Left ventricle myocardium inferior (tissue), 1 donor: ENCODE measurements at places on chromosomes 7 and 10.

DNA sequence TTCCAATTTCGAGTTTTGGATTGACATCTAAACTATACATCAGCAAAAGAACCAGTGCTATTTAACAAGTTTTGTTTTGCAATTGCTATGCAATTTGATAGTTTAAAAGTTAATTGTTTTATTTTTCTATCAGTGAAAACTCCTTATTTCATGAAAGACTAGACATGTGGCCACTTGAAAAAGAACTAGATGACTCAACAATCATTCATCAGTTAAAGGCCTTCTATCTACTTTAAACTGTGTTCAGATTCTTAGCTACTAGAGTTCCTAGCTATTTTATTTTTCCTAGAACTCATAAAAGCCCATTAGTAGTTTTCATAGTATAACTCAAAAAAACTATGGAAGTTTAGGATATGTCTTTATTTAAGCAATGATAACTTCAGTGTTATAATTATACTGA lies 104.6 kb upstream of the LSM8 start:
- no peak for DNase-seq

DNA sequence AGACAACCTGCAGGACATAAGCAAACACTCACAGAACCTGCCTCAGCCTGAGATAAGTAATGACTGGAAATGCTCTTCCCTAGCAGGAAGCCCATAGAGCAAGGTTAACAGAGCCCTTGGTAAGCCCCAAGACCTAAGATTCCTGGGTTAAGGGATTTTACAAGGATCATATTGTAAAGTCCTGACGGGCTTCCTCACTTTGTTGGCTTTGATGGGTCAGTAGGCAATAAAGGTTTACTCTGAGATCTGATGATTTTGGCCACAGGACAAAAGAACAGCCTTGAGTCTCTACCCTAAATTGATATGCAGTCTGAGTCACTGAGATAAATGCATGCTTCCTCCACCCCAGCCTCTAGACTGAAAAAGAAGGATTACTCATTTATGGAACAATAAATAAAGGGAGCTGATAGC lies 270.8 kb downstream of the HTR7 start:
- DNase-seq = no peak

GRCh38 chr10:79436066-79436849 lies 9.2 kb downstream of the ZCCHC24 start:
- no peak for DNase-seq

DNA sequence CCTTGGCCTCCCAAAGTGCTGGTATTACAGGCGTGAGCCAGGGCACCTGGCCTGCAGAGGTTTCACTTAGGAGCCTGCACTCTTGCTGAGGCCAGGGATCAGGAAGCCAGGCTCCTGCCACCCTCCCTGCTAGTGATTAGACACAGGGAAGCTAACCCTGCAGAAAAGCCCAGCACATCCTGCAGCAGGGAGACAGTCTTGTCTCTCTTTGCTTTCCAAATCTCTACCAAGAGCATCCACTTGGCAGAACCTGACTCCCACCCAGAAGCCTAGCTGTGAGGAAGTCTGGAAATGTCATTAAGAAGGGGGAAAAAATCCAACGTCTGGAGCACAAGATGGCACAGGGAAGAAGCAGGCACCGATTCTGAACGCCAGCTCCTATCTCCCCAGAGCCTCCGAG lies 8.0 kb upstream of the FAM171A1 start:
- no peak for DNase-seq

DNA sequence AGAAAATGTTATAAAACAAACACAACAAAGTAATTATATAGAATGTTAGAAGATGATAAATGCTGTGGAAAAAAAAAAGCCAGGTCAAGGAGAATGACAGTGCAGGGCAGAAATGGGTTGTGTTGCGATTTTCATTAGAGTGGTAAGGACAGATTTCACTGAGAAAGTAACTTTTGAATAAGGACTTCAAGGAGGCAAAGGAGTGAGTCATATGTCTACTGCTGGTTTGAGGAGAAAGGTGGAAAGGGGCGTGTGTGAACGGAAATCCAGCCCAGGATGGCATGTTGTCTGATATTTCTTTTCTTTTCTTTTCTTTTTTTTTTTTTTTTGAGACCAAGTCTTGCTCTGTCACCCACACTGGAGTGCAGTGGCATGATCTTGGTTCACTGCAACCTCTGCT lies 12.3 kb upstream of the DLD start:
- DNase-seq = no peak

- no peak for DNase-seq
These were observed 179.2 kb upstream of the BET1 start for GRCh38 chr7:94183289-94183749.

DNA sequence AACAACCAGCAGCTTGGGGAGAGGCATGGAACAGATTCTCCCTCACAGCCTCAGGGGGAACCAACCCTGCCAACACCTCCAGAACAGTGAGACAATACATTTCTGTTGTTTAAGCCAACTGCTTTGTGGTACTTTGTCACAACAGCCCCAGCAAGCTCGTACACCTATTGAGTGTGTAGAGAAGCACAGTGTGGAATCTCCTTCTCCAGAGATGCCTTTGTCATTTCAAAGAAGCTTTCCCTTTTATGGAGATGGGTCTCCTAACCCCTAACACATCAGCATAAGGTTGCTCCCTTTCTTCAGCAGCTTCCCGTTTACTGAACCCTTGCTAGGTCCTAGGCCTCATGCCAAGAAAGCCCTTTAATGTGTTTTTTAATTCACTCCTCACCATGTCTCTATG lies 60.7 kb upstream of the AGK start:
- no peak for DNase-seq

- DNase-seq = no peak
These were observed 37.7 kb downstream of the ASB13 start for GRCh38 chr10:5628451-5629302.

GRCh38 chr7:11120675-11121220 lies 147.1 kb downstream of the PHF14 start:
- DNase-seq = no peak

GRCh38 chr10:52818019-52818418 lies 45.4 kb upstream of the MBL2 start:
- no peak for DNase-seq

- DNase-seq = no peak
These were observed 256.4 kb upstream of the PHYHIPL start for GRCh38 chr10:58919927-58920654.

- DNase-seq = no peak
These were observed 61.8 kb upstream of the LRRC18 start for GRCh38 chr10:49001402-49001801.

DNA sequence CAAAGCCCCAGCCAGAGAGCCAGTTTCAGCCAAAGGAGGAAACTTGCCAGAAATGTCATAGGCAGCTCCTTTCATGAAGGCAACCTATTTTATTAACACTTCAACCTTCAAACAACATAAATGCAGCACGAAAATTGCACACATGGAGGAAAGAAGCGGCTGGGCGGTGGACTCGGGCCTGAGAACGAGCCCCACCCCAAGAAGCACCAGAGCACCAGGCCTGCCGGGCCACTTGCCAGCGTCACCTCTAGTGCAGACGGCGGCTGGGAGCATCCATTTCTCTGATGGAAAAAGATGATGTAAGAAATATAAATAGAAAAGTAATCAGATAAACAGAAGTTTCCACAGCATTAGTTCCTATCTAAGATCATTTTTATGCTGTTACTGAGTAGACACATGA lies 100.0 kb downstream of the TCERG1L start:
- DNase-seq = no peak

- no peak for DNase-seq
These were observed 95.2 kb downstream of the PRPF18 start for GRCh38 chr10:13681960-13682359.

DNA sequence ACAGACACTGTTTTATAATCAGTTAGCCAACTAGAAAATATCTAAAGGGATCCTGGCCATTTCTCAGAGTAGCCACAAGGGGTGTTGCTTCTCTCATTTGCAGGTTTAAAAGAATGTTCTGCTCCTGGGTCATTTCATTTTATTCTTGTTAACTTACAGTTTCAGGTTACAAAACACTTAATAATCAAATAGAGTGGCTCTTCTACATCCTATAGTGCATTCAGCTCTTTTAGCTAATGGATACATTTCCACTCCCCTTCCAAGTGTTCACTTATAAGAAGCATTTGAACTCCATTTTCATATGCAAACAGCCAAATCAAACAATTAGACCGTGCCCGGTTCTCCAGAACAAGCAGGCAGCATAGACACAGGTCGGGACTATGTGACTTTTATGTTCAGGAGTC lies 117.5 kb downstream of the TRIL start:
- DNase-seq = no peak

DNA sequence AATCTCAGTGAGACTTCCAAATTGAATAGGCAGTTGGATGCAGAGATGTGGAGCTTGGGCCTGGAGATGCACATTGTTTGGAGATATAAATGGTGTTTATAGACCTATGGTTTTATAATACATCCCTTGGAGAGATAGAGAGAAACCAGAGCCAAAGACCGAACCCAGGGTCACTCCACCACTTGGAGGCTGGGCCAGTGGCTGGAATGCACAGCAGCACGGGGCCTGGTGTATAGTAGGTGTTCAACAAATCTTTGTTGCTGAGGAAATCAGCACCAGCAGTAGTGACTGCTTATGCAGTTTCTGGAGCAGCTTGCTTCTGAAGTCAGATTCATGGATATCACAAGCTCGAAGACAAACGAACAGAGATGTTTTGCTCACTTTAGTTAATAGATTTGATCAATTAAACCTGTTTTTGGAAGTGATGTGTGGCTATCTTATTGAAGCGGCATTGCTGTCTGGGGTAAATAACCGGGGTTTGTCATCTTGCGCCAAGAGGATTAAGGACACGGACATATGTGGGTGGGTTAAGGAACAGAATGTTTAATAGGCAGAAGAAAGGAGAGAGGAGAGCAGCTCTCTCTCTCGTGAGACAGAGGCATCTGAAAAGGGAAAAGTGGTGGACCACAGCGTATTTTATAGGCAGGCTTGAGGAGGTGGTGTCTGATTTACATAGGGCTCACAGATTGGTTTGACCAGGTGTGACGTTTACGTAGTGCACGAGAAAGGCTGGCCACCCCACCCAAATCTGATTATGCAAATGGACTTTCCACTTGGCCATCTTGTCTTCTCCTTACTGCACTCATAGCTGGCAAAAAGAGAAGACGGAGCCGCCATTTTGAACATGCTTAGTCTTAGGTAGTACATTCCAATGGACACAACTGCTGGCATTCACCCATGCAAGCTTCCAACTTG lies 11.1 kb downstream of the RBP4 start:
- no peak for DNase-seq

GRCh38 chr10:120598386-120598785 lies 141.4 kb downstream of the PLPP4 start:
- DNase-seq = no peak

GRCh38 chr10:53978301-53978700 lies 822.7 kb downstream of the PCDH15 start:
- no peak for DNase-seq

GRCh38 chr7:108805808-108806397 lies 236.2 kb downstream of the DNAJB9 start:
- DNase-seq = no peak

DNA sequence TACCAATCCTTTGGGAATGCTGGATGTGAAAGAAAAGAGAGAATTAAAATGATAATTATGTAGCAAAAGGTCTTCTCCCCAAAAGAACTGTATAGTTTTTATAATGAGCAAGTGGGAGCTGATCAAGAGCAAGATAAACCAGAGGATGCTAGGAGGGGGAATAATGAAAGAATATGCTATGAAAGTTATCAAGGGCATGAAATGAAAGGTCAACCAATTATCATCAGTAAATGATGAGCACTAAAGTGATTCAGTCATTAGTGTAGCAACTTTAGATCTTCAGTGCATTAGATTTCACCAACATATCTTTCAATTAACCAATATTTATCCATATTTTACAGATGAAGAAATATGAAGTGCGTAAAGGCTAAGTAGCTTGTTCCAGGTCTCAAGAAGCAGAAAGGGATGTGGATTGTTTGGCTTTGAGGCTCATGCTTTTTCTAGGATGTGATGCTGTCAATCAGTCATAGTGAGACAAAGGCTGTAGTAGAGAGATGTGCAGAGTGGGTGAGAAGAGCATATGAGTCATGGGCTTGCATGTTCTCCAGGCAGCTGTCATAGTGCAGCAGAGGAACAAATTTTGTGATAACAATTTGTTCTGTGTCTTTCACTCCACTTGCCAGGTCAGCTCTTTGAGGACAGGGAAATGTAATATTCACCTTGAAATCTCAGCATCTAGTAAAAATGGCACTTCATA lies 5.7 kb upstream of the OR2F2 start:
- no peak for DNase-seq

- no peak for DNase-seq
These were observed 49.5 kb upstream of the RSU1 start for GRCh38 chr10:16866541-16867275.

- DNase-seq = no peak
These were observed 6.6 kb downstream of the AFAP1L2 start for GRCh38 chr10:114397651-114398145.

DNA sequence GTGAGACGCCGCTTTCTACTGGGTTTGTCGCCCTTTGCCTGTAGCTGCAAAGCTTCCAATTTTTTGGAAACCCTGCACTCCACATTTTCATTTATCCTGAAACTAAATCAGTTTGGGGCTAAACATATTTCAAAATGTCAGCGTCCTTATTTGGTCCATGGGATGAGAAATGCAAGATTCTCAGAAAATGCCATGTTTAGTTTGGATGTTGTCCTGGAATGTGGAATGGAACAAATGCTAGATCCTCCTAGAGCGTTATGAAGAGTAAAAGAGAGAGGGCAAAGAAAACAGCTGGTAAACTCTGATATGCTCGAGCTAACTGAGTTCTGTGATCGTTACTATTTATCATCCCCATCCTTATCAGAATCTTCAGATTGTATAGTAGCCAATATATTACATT lies 236.9 kb downstream of the KLF6 start:
- DNase-seq = no peak

DNA sequence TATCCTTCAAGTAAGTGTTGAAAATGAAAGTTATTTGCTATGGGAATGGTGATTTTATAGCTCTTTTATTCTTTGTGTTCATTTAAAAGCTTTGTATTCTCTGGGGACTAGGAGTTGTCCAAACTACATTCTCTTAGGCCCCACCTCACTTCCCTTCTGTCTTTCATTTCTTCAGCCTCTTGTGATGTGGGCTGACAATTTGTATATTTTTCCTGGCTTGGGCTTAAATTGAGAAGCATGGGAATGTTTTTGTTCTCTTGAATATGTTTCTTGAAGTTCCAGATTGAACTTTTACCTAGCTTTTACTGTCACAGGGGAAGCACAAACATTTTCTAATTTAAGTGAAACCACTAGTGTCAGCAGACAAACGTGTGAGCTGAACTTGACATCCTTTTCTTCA lies 27.9 kb downstream of the BBS9 start:
- no peak for DNase-seq

GRCh38 chr10:84331091-84331490 lies 2.7 kb downstream of the CCSER2 start:
- DNase-seq = no peak

- no peak for DNase-seq
These were observed 4.4 kb downstream of the PRKAR2B start for GRCh38 chr7:107048783-107049418.

DNA sequence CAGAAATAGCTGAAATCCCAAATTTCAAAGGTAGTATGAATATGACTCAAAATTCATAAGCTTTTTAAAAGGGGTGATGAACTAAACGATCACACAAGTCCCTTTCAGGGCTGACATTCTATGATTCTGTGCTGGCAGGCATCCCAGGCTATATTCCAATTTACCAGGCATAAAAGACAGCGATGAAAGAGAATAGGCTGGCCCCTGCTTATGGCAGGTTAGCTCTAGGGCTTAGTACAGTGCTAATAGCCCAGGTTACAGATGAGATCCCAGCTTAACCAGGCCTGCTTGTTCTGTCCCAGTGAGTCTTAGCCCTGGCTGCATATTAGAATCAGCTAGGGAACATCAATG lies 56.4 kb downstream of the CDHR3 start:
- no peak for DNase-seq
